ENCODE measurements at places on chromosomes 6 and 20.

DNA sequence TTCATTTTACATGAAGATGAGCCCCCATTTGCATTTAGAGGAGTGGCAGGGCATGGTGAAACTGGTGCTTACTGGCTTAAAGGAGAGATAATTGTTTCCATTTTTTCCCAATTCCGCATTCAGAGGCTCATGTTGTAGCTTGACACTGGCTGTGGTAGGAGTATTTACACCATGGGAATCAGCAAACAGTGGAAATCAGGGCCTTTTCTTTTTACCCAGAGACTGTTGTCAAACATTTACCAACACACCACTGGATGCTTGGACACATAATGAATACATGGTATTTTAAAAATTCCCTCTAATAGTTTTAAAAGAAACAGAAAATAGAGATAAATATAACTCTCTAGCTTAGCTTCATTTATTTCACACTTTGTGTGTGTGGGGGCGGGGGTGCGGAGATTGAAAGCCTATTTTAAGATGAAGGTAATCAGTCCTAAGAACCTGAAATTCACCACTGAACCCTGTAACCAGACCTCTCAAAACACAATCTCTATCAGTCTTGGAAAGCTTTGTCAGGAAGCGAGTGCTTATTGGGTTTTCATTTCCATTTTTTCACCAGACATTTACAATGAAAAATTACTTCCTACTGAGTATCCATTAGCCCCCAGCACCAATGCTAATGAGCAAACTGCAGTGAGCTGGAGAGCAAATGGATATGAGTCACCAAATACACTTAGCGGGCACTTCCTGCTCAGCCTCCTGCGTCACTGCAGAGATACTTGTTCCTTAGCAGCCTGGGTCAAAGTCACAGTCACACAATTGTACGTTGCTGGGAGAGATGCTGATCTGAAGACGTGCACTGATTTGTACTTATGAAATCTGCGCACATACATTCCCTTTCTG is 532.0 kb downstream of the BCKDHB start:
- no peak for DNase-seq

- DNase-seq = no peak
These were observed 13.5 kb downstream of the ZSCAN23 start for GRCh38 chr6:28429781-28430180.

- no peak for DNase-seq
These were observed 71.0 kb upstream of the FAM83B start for GRCh38 chr6:54775576-54775975.

DNA sequence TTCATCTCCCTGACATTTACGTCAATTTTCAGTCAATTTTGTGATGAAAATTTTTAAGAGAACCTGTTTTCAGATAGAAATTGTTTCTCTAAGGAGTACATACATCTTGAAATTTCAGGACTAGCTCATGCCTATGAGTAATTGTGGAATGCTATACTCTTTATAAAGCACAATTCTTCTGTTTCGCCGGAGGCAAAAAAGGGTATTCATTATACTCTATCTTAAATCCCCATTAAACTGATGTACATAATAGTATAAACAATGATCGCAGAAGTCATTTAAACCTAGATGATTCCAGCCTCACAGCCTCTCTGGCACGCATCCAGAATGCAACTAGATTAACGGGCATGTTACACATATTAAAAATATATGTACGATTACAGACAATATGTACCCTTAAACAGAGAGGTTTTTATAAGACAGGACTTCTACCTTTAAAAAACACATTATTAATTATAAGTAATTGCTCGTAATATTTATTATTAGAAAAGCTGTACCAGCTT is 62.6 kb downstream of the NRSN1 start:
- DNase-seq = no peak

DNA sequence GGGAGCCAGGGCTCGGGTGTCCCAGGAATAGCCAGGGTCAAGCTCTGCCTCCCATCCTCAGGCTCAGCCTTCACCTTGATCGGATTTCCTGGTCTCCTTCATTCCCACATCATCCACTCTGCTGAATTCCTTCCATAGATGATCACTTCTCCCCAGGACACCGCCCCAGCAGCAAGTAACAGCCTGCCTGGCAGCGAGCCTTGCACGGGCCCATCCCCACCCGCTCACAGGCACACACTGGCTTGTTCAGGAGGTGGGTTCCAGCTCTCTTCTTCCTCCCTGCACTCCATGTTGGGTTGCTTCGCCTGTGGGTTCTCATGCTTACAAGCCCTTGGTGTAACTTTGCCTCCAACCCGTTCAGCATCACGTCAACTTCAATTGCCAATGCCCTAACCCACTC is 113.0 kb upstream of the IYD start:
- DNase-seq = no peak

GRCh38 chr6:116764961-116765841 is at the start of gene FAM162B:
TSS of gene FAM162B (minus strand) at chr6:116765719. CDS start at chr6:116765576, 143 bp downstream.
- DNase-seq = no peak

DNA sequence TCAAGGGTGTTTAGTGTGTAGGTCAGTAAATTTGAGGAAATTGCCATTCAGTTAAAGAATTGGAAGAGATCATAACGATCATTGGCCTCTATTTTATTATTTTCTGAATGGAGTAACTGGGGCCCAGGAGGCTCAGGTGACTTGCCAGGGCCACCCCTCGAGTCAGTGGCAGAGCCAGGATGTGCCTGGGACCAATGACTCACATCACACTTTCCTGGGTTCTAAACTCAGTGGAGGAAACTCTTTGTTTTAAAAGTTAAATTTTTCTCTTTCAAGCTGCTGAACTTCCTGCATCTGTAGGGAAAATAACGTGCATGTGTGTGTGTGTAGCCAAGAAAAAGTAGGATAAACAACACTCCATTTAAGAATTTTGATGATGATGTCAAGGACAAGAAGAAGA is 135.5 kb downstream of the MYLK4 start:
- no peak for DNase-seq

DNA sequence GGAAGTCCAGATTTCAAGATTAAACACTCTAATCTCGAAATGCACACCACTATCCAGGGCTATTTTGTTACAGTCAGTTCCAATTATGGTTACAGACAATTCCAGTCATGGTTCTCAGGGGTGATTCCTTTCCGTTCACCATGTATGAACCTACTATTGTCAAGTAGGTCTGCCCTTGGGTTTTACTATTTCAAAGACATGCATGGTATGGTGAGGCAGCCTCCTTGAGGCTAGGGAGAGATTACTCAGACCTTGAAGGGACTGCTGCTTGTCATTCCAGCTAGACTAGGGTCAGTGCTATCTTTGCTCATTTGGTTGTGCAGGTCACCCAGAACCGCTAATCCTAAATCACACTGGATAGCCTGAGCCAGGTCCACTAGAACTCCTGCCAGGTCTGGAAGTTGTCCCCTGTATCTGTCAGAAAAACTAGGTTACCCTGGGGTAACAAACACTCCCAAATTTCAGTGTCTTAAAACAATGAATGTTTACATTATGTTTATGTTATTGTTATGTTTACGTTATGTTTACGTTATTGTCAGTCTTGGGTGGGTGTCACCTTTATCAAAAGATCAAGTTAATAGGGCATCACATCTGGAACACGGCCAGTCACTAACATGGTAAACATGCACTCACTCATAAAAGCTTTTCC is 41.1 kb upstream of the E2F3 start:
- no peak for DNase-seq

DNA sequence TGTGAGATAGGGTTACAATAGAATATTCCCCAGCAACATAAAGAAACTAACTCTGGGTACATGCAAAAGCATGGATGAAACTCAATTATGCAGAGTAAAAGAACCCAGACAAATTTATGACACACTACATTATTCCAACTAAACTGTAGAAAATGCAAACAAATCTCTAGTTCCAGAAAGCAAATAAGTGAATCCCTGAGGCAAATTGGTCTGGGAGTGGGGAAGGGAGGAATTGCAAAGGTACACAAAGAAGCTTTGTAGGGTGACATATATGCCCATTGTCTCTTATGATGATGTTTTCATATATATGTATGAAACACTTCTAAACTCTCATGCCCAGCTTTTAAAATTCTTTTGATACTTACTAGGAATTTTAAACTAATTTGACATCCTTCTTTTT is 266.0 kb downstream of the CDKAL1 start:
- DNase-seq = no peak

GRCh38 chr6:33744001-33744848 is 2.5 kb downstream of the IP6K3 start:
- no peak for DNase-seq

- no peak for DNase-seq
These were observed 10.4 kb upstream of the ZFAND3 start for GRCh38 chr6:37809197-37809543.

- peak; percentile 74 for DNase-seq
These were observed 8.9 kb downstream of the BPIFB1 start for GRCh38 chr20:33291830-33292355.

DNA sequence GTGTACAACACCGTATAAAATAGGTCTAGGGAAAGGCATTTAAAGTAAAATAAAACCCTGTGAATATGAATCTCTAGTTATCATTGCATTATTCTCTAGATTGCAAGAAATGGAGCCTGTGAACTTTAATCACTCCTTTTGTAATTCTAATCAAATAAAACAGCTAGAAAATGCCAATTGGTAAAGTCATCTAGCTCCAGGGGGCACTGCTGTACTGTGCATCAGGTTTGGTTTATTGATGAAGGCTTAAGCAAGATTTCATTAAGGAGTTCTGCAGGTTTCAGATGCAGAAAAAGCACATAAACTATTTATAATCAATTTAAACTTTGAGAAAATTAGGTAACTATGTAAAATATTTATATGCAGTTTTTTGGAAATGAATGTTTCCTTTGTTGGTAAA is 645.0 kb downstream of the PHF3 start:
- DNase-seq = no peak

DNA sequence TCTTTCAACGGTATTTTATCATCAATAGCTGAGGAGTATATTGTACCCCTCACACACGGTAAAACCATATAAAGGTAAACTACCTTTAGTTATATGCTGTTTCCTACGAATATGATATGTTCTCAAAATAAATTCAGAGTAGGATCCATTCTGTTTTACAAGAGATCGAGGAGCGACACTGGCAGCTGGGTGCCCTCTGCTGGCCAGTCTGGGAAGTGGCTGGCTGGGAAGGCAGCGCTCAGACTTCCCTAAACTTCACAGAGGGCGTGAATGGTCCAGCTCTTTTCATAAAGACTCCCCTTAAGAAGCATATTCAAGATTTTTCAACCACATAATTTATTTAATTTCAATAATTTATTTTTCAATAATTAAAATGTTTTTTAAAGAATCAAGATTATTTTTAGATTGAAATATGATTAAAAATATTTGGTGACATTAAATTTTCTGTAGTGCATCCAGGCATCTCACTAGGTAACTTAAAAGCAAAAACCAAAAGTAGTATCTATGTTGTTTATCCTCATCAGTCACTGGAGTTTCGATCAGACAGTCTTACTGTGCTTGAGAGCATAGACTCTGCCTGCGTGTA is 187.5 kb upstream of the PDE10A start:
- peak; percentile 85 for DNase-seq

- DNase-seq = no peak
These were observed 10.9 kb downstream of the FOXF2 start for GRCh38 chr6:1400126-1400850.

- DNase-seq = no peak
These were observed 208.2 kb downstream of the COL12A1 start for GRCh38 chr6:74997646-74998045.
